Left ventricle myocardium inferior (tissue), 1 donor: ENCODE measurements at places on chromosomes 16 and 17. TPM values are rescaled to one million over a fixed set of nuclear protein-coding genes. Genes with fewer than 3 reads are reported as not detected.

VEZF1 gene
- total RNA-seq = 77.2 TPM

DNA sequence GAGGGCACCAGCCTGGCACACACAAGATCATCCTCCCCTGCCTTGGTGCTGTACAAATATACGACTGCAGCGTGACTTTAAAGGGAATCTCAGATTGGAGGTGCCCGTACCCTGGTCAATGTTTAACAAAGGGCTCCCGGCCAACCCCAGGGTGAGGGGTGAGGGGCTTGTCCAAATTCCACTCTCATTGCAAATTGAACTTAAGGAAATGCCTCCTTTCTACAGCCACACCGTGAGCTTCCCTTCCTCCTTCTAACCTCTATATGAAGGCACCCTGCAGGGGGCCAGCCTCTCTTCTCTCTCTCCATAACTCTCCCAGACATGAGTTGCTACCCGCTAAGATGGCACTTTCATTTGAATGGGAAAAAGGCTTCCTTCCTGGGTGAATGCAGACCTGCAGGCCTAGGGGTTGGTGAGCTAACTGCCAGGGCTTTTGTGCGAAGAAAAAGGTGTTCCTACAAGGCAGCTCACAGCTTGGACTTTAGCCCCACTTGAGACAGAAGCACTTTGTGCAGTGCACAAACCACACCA is 76.6 kb downstream of the IRF8 start:
- peaks cover 66% of the 10 kb centered on the region for H3K27me3 ChIP-seq
- no peaks in the 10 kb centered on the region for H3K36me3 ChIP-seq
- DNase-seq = no peak

PLLP gene
- 5.2 TPM for total RNA-seq

DNA sequence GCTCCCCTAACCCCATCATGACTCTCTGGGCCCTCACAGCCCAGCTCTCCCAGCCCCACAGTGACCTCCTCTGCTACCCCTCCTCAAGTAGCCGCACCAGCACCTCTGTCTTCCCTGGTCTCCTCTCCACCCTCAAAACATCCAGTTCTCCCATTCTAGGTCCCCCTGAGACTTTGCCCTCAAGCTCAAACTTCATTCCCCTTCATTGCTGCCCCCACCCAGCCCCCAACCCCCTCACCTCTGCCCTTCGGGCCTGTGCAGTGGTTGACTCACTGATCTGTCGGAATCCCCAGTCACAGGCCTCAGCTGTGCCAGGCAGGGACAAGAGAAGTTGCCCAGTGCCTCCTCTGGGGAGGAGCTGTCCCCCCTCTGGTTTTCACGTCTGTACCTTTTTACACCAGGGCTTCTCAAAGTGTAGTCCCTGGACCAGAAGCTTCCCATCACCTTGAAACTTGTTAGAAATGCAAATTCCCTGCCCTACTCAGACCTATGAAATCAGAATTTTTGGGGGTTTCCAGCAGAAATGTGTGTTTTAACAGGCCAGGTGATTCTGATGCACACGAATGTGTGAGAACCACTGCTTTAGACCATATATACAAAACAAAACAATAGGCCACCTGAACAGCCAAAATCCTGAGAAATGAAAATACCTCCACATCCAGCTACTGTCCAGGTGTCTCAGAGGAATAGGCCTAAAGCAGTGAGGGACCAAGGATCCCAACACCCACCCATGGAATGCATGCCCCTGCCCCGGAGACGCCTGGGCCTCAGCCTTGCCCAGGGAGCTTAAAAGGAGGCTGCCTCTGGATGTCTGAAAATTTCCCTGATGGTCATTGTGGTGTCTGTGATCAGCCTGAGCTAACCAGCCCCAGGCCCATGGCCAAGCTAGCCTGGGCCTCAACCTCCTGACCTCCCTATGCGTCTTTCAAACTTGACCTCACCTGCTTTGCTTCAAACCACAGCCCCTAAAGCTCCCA is 853 bp upstream of the DOK4 start:
- peak overlapping the region; percentile 75 for H3K27ac ChIP-seq
- H3K4me3 ChIP-seq = peak overlapping the region; percentile 80
- no peaks in the 10 kb centered on the region for H3K27me3 ChIP-seq
- H3K4me1 ChIP-seq = peaks cover 27% of the 10 kb centered on the region
- no peaks in the 10 kb centered on the region for H3K36me3 ChIP-seq

MYOCD gene
- 57.3 TPM for total RNA-seq

DNA sequence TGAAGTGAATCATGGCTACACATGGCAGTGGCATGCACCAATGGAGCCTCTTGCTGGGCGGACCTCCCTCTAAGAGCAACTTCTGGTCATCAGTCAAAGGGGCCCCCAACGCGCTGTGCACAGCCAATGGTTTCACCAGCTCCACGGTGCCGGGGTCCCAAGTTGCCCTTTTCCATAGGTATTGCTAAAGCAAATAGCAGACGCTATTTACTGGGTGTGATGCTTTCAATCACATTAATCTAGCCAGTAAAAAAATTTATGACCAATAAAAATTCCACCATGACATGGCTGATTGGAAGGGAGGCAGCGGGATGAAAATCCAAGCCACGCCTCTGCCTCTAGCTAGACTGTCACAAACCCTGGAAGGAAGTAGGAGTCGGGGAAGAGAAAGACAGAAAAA is 680.3 kb upstream of the SOX9 start:
- H3K4me3 ChIP-seq = no peak overlapping the region
- no peaks in the 10 kb centered on the region for H3K27me3 ChIP-seq
- no peaks in the 10 kb centered on the region for H3K4me1 ChIP-seq
- H3K36me3 ChIP-seq = no peaks in the 10 kb centered on the region
- no peak overlapping the region for H3K27ac ChIP-seq
- no peak for DNase-seq

GRCh38 chr16:10684511-10685151 is 10.1 kb downstream of the TEKT5 start:
- H3K4me3 ChIP-seq = no peak overlapping the region
- peak overlapping the region; percentile 33 for H3K27ac ChIP-seq
- DNase-seq = no peak
